Central memory CD8-positive, alpha-beta T cell (primary cell): ENCODE measurements at places on chromosomes 7 and 10.

GRCh38 chr7:30493228-30493627, 11.4 kb downstream of the GGCT start:
- H3K27ac ChIP-seq, result no peak overlapping the region
- no peaks in the 10 kb centered on the region for H3K4me1 ChIP-seq
- peaks cover 6% of the 10 kb centered on the region for H3K36me3 ChIP-seq
- no peak for DNase-seq
- peaks cover 20% of the 10 kb centered on the region for H3K27me3 ChIP-seq

GRCh38 chr7:140231771-140232491, 55.1 kb upstream of the KDM7A start:
- peaks cover 27% of the 10 kb centered on the region for H3K4me1 ChIP-seq
- peak overlapping the region; percentile 99 for H3K27ac ChIP-seq
- peaks cover 20% of the 10 kb centered on the region for H3K36me3 ChIP-seq
- H3K27me3 ChIP-seq, result no peaks in the 10 kb centered on the region
- no peak for DNase-seq

DNA sequence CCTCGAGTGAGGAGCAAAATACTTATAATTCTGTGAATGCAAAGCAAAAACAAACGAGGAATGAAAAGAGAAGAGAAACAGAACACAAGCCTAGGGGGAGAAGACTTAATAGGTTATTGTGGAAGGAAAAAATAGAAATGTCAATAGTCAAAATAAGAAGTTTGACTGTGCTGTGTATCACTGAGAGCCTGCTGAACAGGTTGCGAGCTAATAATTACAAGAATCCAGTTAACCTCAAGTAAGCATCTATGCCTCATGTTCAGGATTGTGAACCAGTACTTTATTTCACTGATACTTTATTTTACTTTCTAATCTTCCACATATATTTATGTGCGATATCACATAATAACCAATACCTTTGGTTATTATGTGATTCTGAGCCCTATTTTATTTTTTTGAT, 316.7 kb downstream of the OTUD1 start:
- no peaks in the 10 kb centered on the region for H3K4me1 ChIP-seq
- no peaks in the 10 kb centered on the region for H3K36me3 ChIP-seq
- no peak overlapping the region for H3K4me3 ChIP-seq
- no peak overlapping the region for H3K27ac ChIP-seq

DNA sequence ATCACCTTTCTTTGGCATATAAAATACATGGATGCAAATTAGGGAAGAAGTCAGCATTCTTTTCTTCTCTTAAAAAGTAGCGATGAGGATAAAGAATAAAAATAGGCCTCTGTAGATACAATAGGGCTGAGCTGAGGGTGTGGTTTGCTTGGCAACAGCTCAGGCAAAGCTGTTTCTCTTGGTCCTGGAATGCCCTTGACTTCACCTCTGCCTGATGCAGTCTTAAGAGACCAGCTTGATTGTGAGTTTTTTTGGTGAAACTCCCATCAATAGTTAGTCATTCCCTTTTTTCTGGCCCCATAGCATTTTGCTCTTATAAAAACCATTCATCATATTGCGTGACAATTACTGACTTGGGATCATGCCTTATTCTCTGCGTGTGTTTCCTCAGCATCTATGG, 42.1 kb upstream of the MKLN1 start:
- no peaks in the 10 kb centered on the region for H3K4me1 ChIP-seq
- no peak overlapping the region for H3K4me3 ChIP-seq
- no peak overlapping the region for H3K27ac ChIP-seq

- H3K4me3 ChIP-seq, result no peak overlapping the region
- H3K27ac ChIP-seq, result no peak overlapping the region
- peaks cover 91% of the 10 kb centered on the region for H3K27me3 ChIP-seq
- H3K36me3 ChIP-seq, result no peaks in the 10 kb centered on the region
Observed at GRCh38 chr7:43140186-43140585, 27.7 kb downstream of the HECW1 start.

GRCh38 chr10:102641402-102641801, 2.9 kb upstream of the TRIM8 start:
- H3K36me3 ChIP-seq, result peaks cover 25% of the 10 kb centered on the region
- peak overlapping the region; percentile 97 for H3K4me3 ChIP-seq
- peak overlapping the region; percentile 83 for H3K27ac ChIP-seq
- H3K4me1 ChIP-seq, result peaks cover 25% of the 10 kb centered on the region
- no peaks in the 10 kb centered on the region for H3K27me3 ChIP-seq

DNA sequence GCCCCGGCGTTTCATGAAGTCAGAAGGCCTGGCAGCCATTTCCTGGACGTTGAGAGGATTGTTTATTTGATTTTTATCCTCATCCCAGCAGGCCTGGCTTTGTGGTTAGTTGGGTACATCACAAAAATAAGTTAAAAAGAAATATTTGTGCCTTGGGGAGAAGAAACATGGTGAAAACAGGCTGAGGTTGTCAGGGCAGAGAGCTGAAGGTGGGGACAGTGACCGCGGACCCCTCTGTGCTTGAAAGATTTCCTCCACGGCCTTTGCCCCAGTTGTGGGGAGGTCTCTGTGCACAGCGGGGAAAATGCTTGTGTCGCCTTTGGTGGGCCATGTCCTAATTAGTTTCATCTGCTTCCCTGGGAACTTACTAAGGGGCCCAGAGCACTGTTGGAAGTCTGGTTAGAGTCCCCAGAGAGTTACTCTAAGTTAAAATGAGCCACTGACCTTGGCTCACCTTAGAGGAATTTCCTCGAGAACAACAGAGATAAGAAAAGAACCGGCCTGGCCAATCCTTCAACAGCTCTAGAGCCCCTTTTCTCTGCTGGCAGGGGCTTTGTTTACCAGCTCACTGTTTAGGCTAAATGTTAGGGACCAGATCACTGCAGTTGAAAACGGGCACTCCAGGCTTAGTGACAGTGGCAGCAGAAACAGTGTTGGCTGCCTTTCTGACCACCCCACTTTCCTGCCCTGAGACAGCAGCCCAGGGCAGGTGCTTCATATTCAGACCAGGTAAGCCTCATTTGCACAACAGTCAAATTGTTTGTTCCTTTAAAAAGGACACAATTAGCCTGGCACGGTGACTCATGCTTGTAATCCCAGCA, 37.9 kb downstream of the CRCP start:
- no peak overlapping the region for H3K27ac ChIP-seq
- peaks cover 10% of the 10 kb centered on the region for H3K4me1 ChIP-seq
- no peaks in the 10 kb centered on the region for H3K27me3 ChIP-seq
- H3K36me3 ChIP-seq, result peaks cover 47% of the 10 kb centered on the region
- DNase-seq, result no peak

- peaks cover 34% of the 10 kb centered on the region for H3K27me3 ChIP-seq
- no peaks in the 10 kb centered on the region for H3K4me1 ChIP-seq
- no peak overlapping the region for H3K4me3 ChIP-seq
- DNase-seq, result no peak
Observed at GRCh38 chr10:131437556-131438475, 126.3 kb upstream of the TCERG1L start.

DNA sequence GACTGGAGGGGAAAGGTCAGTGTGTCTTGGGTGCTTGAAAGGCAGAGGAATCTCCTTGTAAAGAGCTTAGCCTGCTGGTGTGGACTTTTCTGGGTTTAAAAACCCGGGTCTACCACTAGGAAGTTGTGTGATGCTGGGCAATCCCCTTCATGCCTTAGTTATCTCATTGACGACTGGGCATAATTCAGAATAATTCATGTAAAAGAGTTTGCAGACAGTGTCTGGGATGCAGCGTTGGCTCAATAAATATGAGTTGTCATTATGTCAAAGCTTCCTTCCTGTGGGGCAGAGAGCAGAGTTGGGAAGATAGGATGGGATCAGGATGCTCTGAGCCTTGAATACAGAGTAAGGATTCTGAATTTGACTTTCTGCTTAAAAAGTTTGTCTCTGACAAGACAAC, 196.4 kb downstream of the ADRA2A start:
- H3K4me1 ChIP-seq, result no peaks in the 10 kb centered on the region
- no peaks in the 10 kb centered on the region for H3K36me3 ChIP-seq
- no peak overlapping the region for H3K4me3 ChIP-seq
- H3K27ac ChIP-seq, result no peak overlapping the region
- DNase-seq, result no peak

- no peak overlapping the region for H3K27ac ChIP-seq
- no peak for DNase-seq
- H3K4me3 ChIP-seq, result no peak overlapping the region
- peaks cover 56% of the 10 kb centered on the region for H3K27me3 ChIP-seq
Observed at GRCh38 chr7:30983914-30984247, 20.1 kb downstream of the GHRHR start.

DNA sequence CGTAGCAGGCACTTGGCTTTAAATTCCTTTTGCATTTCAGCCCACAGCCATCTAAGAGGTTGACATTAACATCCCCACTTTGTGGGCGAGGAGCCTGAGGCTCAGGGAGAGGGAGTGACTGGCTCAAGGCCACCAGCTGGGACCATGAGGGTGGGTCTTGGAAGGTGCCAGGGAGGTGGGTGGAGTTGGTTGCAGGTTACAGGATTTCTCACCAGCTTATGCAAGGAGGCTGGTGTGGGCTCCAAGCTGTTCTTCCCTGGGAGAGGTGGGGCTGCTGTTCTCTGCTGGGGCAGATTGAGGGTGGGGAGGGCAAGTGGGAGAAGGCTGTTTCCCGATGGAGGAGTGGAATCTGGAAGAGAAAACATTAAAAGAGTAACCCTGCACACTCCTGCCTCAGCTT, 14.1 kb upstream of the C10orf95 start:
- no peaks in the 10 kb centered on the region for H3K27me3 ChIP-seq
- H3K4me1 ChIP-seq, result peaks cover 30% of the 10 kb centered on the region
- peaks cover 8% of the 10 kb centered on the region for H3K36me3 ChIP-seq
- no peak overlapping the region for H3K4me3 ChIP-seq

- no peak for DNase-seq
- no peaks in the 10 kb centered on the region for H3K36me3 ChIP-seq
- no peak overlapping the region for H3K27ac ChIP-seq
Observed at GRCh38 chr10:58631715-58632114, 119.0 kb downstream of the BICC1 start.

- H3K27me3 ChIP-seq, result no peaks in the 10 kb centered on the region
- no peak for DNase-seq
- H3K4me3 ChIP-seq, result no peak overlapping the region
- no peak overlapping the region for H3K27ac ChIP-seq
Observed at GRCh38 chr10:64345856-64346255, 824.7 kb downstream of the REEP3 start.

DNA sequence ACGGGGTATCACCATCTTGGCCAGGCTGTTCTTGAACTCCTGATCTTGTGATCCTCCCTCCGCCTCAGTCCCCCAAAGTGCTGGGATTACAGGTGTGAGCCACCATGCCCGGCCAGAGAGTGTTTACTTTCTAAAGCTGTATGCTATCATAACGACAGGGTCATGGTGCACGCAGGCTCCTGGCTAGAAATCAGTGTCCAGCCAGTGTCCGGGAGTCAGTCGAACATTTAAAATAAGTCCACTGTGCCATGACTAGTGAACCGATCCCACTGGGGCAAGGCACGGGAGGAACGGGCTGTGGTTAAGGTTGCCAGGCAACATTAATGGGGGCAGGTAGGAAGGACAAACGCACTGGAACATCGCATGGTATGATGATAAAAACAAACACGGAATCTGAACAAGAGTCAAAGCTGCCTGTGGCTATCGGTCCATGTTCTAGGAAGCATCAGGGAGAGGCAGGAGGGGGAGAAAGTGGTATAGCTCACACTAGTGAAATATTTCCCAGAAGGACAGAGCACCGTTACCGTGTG, 89.0 kb upstream of the SEPHS1 start:
- DNase-seq, result no peak
- peaks cover 8% of the 10 kb centered on the region for H3K4me1 ChIP-seq
- peaks cover 55% of the 10 kb centered on the region for H3K27me3 ChIP-seq

DNA sequence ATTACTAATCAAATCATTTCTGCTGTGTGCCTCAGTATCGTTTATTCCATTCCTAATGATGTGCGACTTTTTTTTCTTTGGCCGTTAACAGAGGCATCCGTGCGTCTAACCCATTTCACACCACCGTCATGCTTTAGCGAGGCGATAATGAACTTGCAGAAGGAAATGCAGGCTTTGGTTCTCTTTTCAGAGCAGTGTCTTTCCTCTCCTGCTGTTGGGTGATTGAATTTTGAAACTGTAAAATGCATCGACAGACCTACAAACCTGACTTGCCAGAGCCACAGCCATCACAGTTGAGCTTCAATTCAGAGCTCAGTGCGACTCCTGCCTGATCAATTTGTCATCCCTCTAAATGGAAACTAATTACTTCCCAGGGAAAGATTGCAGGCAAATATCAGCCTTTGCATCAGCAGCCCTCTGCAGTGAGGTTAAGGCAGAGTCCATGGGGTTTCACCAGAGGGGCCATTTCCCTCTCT, 486.0 kb upstream of the GALNT17 start:
- DNase-seq, result peak; percentile 16
- H3K27me3 ChIP-seq, result no peaks in the 10 kb centered on the region
- H3K36me3 ChIP-seq, result peaks cover 13% of the 10 kb centered on the region
- H3K4me1 ChIP-seq, result peaks cover 39% of the 10 kb centered on the region

GRCh38 chr7:112162142-112162766, 43.9 kb downstream of the DOCK4 start:
- H3K27me3 ChIP-seq, result peaks cover 28% of the 10 kb centered on the region
- DNase-seq, result no peak
- H3K27ac ChIP-seq, result no peak overlapping the region
- no peaks in the 10 kb centered on the region for H3K36me3 ChIP-seq
- H3K4me3 ChIP-seq, result no peak overlapping the region

DNA sequence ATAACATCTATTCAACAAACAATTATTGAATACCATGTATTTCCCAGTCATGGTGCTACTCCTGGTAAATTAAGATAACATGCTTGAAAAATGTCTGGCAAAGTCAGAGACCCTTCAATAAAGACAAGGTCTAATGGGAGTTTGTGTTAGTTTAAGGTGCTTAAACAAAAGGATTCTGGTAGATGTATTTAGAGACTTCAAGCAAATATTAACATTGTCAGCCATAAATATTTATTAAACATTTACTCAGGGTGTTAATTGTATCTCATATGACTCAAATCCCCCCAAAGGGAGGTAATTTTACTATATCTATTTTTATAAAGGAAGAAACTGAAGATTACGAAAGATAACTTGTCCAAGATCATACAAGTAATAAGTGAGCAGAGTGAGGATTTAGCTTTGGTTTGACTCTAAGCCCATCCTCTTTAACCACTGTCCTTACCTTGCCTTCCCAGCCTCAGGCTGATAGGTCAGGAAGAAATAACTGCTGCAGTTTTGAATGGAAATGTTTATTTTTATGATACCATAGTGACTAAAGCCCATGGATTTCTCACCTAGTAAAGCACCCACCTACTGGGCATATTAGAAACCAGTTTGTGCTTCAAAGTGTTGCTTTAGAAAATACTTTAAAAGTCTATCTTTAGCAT, 215.4 kb downstream of the COBL start:
- no peaks in the 10 kb centered on the region for H3K36me3 ChIP-seq
- H3K4me1 ChIP-seq, result no peaks in the 10 kb centered on the region
- DNase-seq, result no peak
- no peak overlapping the region for H3K4me3 ChIP-seq
- H3K27me3 ChIP-seq, result no peaks in the 10 kb centered on the region
- no peak overlapping the region for H3K27ac ChIP-seq

- H3K4me3 ChIP-seq, result no peak overlapping the region
- H3K36me3 ChIP-seq, result no peaks in the 10 kb centered on the region
- no peak for DNase-seq
- no peak overlapping the region for H3K27ac ChIP-seq
Observed at GRCh38 chr10:22372917-22373316, 27.6 kb downstream of the SPAG6 start.
